NCI-H1092 treated with DMSO at 0.1 percent for 48 hours (cell line): ENCODE measurements at places on chromosomes 2 and 18.

GRCh38 chr2:139925903-139926302 lies 1145.7 kb upstream of the NXPH2 start:
- DNase-seq: no peak

DNA sequence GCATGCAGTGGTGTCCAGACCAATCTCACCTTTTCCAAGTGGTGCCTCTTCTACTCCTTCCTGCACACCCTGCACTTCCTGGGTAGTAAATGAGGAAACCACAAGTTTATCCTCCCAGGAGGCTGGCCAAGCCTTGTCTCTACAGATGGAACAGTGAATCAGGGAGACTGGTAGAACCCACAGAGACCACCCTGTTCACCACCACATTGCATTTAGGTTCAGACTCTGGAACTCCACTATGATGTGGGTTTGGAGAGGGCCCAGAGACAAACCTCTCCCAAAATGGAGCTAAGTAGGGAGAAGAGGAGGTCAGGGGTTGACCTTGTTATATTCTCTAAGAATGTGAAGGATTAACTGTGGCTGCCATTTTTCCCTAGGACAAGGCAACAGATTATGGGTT lies 102.8 kb upstream of the FZD7 start:
- no peak for DNase-seq

DNA sequence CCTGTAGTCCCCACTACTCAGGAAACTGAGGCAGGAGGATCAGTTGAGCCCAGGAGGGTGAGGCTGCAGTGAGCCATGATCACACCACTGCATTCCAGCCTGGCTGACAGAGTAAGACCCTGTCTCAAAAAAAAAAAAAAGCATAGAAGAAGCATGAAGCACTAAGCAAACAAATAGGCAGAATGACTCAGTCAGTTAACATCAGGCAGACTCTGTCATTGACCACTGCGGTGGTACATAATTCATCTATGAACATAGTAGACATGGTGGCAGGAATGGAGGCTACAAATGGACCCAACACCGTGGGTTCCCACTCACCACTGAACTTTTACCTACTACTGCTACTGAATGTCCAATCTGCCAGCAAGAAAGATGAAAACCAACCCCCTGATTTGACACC lies 7.6 kb upstream of the ASXL2 start:
- DNase-seq: no peak

DNA sequence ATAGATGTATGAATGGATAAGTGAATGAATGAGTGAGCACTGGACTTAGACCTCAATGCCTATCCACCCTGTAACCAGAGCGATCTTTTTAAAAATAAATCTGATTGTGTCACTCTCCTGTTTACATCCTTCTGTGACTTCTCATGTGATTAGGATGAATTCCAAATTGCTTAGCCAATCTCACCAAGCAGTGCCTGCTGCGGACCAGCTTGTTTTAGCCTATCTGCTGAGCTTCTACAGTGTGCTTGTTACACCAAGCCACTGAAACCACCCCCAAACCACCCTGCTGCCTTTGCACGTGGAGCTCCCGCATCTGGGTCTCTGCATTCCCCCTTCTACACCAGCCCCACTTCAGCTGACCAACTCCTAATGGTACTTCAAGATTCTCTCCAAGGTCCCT lies 265.4 kb downstream of the EN1 start:
- no peak for DNase-seq

GRCh38 chr2:195741191-195741590 lies 84.2 kb downstream of the SLC39A10 start:
- no peak for DNase-seq

DNA sequence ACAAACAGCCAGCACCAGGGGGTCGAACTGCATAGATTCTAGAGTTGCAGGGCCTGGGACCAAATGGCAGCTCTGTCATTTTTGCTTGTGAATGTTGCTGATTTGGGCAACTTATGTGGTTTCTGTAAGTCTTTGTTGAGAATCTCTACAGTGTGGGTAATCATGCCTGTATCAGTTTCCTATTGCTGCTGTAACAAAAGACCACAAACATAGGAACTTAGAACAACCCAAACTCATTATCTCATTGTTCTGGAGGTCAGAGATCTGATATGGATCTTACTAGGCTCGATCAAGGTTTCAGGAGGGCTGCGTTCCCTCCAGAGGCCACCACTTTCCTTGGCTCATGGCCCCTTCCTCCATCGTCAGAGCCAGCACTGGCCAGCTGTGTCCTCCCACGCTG lies 86.8 kb upstream of the SH3BP4 start:
- DNase-seq: no peak

- no peak for DNase-seq
These were observed 29.9 kb downstream of the SESTD1 start for GRCh38 chr2:179234658-179235240.
